ENCODE measurements at places on chromosomes 16 and 17. TPM values are rescaled to one million over a fixed set of nuclear protein-coding genes. Genes with fewer than 3 reads are reported as not detected.

The LRRC37B gene
- 19.1 TPM for total RNA-seq

The CLEC19A gene
- total RNA-seq = not detected

The TBC1D3 gene
- total RNA-seq = not detected

The HBQ1 gene
- not detected for total RNA-seq

The ITGAX gene
- 188 TPM for total RNA-seq

The OR2C1 gene
- not detected for total RNA-seq

The ZNF287 gene
- total RNA-seq = 5.2 TPM

The HOXB6 gene
- total RNA-seq = 4.4 TPM

The CD300LB gene
- 1.5 TPM for total RNA-seq

The SALL1 gene
- not detected for total RNA-seq

The GRAPL gene
- 10.8 TPM for total RNA-seq

The CSH1 gene
- not detected for total RNA-seq

The MPO gene
- total RNA-seq = 1.1 TPM

The NLRC3 gene
- total RNA-seq = 3.9 TPM

The PDE6G gene
- total RNA-seq = 2.0 TPM

The RRAD gene
- 11.8 TPM for total RNA-seq

The ST3GAL2 gene
- total RNA-seq = 31.8 TPM

The KRTAP17-1 gene
- not detected for total RNA-seq

The PIPOX gene
- 1.3 TPM for total RNA-seq

The CDRT15L2 gene
- not detected for total RNA-seq

The CIAO3 gene
- 24.3 TPM for total RNA-seq

The SLC12A3 gene
- not detected for total RNA-seq

The GRB7 gene
- total RNA-seq = 34.5 TPM

The TBX2 gene
- total RNA-seq = 83.3 TPM

The LRRC37A gene
- total RNA-seq = 3.3 TPM

The SLFN5 gene
- total RNA-seq = 47.6 TPM

The PTGES3L gene
- total RNA-seq = 0.27 TPM
